Activated gamma-delta T cell (primary cell): ENCODE measurements at places on chromosomes 1 and 21.

- DNase-seq = no peak
These were observed 485.3 kb upstream of the NFIA start for GRCh38 chr1:60596791-60597750.

GRCh38 chr1:210722410-210723081, 393.8 kb downstream of the HHAT start:
- no peak for DNase-seq

GRCh38 chr1:234725177-234726132, 115.5 kb upstream of the IRF2BP2 start:
- no peak for DNase-seq

- no peak for DNase-seq
These were observed 41.0 kb upstream of the MUTYH start for GRCh38 chr1:45381243-45381642.

DNA sequence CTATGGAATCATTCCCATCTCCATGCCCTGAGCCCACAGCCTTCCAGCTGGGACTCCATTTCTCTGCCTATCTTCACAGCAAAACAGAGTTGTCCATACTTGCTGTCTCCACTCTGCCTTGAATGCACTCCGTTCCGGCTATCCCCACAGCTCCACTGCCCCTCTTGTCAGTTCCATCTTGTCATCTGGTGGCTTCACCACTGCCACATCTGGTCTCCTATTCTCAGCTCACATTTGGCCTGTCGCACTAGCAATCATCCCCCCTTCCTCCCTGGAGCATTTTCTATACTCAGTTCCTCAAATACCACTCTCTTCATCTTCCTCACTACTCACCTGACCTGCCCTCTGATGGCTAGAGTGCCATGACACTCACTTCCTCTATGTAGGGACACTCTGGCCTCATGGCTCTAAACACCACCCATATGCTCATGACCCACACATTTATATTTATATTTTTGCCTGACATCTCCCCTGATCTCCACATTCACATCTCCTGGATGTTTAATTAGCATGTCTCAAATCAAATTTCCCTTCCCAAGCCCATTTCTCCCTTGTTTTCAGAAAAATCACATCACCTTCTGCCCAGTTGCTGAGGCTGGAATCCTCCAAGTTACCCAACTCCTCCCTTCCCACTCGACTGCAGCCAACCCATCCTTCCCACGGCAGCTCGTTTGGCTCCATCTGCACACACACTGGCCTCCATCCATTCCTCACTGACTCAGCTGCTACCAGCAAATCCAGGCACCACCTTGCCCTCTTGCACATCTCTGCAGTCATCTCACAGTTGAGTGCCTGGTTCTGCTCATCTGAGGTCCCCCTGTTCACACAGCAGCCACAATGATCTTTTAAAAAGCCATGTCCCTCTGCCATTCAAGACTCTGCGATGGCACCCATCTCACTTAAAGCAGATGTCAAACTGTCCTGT, 6.1 kb downstream of the ZNF692 start:
- no peak for DNase-seq

- no peak for DNase-seq
These were observed 52.0 kb upstream of the RAVER2 start for GRCh38 chr1:64692911-64693310.

DNA sequence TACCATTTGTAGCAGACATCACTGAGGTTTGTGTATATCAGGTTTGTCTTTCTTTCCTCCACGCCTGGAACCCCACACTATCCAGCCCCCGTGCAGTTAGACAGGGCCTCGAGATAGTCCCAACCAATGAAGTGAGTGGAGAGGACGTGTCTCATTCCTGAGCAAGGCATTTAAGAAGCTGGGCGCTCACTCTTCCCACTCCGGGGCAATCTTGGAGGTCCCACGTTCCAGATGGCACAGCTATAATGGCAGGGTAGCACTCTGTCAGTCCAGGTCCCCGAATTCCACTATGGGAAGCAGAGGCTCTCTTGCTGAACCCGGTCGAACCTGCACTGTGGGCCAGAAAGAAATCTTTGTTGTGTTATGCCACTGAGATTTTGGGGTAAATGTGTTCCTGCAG, 57.3 kb upstream of the CSF3R start:
- no peak for DNase-seq

- no peak for DNase-seq
These were observed 72.1 kb downstream of the DNM3 start for GRCh38 chr1:171913385-171913784.

GRCh38 chr1:64215576-64215975, 12.2 kb downstream of the UBE2U start:
- DNase-seq = no peak

GRCh38 chr1:229848752-229849677, 218.0 kb upstream of the GALNT2 start:
- no peak for DNase-seq

GRCh38 chr1:41765152-41765551, 153.6 kb downstream of the HIVEP3 start:
- no peak for DNase-seq

GRCh38 chr1:227880342-227880924, 65.0 kb downstream of the PRSS38 start:
- no peak for DNase-seq

GRCh38 chr1:38138498-38139233, 92.1 kb upstream of the POU3F1 start:
- no peak for DNase-seq

- no peak for DNase-seq
These were observed 587 bp downstream of the NKAIN1 start for GRCh38 chr1:31238986-31239613.

- no peak for DNase-seq
These were observed 66.4 kb upstream of the KLHDC7A start for GRCh38 chr1:18414321-18414720.

GRCh38 chr1:201514466-201514865, 7.5 kb upstream of the CSRP1 start:
- DNase-seq = no peak
